K562 (cell line): ENCODE measurements at places on chromosomes 7 and 10.

GRCh38 chr7:105886776-105887175, 10.4 kb upstream of the ATXN7L1 start:
- no peak for DNase-seq

- no peak for DNase-seq
These were observed 45.7 kb downstream of the IMMP2L start for GRCh38 chr7:111516612-111517011.

DNA sequence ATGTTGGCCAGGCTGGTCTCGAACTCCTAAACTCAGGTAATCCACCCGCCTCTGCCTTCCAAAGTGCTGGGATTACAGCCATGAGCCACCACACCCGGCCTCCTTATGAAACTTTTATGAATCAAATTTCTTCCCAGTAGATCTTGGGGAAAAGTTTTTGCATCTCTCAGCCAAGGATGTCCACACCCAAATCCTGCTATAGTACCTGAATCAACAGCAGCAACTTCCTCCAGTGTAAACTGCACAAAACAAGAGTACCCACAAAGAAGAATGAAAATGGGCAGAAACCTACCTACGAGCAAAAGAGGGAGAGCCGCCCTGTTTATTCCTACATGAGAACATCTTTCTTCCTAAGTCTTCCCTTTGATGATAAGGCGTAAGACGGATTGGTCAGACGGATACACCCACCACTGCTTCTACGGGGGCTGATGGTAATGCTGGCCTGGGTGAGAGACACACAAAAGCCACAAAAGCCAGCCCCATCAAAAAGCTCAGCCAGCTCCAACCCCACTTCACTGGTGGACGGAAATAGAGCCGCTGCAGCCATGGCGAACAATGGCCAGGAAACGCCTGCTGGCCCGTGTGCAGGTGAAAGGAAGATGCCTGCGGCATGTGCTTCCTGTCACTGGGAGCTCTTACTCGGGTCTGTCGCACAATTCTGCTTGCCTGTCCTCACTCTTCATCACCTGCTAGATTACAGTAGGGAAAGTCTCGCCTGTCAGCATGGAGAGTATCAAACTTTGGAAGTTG, 10.4 kb downstream of the JCAD start:
- no peak for DNase-seq

DNA sequence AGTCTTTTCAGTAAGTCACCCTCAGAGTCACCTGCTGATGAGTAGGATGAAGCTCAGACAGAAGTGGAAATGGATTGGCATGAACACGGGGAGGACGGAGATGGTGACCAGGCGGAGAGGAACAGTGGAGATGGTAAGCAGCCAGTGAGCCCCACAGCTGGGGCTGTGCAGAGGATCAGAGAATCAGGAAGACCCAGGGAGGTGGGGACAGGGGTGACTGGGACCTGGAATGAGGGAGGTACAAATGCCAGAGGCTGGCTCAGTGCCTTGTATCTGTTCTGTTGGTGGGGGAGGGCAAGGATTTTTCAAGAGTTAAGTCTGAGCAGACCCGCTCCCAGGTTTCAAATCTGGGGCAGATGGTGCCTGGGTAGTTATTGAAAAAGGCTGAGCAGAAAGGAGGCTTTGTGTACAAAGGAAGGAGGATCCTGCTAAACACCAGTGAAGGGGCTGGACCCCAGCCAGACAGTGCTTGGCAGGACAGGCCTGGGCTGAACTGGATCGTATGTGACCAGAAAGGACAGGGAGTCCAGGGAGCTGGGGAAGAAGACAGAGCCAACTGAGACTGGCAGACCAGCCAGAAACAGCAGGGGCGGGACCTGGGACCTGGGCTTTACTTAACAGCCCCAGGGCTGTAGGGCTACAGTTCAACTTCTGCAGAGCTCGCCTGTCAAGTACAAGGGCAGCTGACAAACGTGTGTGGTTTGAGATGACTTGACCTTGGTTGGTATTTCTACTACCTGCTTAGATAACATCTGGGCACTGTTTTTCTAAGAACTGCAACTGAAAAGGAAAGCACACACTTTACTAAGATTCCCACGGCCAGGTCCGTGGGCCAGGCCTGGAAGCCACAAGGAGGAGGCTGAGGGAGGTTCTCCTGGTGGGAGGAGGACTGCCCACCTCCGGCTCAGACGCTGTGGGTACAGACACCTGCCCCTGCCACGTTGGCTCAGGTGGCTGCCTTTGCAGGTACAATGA, 13.2 kb upstream of the FRMPD2 start:
- no peak for DNase-seq

GRCh38 chr10:35635576-35635975, 6.5 kb downstream of the FZD8 start:
- peak; percentile 74 for DNase-seq

GRCh38 chr10:31314256-31315150, 4.5 kb upstream of the ZEB1 start:
- no peak for DNase-seq

DNA sequence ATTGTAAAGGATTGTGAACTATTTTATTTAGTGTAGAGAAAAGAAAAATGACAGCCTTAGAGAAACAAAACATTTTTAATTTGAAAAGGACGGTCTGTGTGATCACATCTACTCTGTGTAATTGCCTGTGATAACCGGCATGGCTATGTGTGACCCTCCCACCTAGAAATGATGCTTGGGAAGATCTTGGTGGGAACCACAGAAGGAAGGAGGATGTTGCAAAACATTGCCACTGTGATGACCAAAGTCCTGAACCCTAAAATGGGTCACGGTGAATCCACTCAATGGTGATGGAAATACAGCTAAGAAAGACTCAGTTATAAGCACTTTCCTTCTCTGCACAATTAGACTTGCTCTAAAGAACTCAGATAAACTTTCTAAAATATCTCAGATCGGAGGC, 221.3 kb upstream of the FRMD4A start:
- no peak for DNase-seq

- DNase-seq, result no peak
These were observed 89.4 kb downstream of the SH3PXD2A start for GRCh38 chr10:103765981-103766380.

DNA sequence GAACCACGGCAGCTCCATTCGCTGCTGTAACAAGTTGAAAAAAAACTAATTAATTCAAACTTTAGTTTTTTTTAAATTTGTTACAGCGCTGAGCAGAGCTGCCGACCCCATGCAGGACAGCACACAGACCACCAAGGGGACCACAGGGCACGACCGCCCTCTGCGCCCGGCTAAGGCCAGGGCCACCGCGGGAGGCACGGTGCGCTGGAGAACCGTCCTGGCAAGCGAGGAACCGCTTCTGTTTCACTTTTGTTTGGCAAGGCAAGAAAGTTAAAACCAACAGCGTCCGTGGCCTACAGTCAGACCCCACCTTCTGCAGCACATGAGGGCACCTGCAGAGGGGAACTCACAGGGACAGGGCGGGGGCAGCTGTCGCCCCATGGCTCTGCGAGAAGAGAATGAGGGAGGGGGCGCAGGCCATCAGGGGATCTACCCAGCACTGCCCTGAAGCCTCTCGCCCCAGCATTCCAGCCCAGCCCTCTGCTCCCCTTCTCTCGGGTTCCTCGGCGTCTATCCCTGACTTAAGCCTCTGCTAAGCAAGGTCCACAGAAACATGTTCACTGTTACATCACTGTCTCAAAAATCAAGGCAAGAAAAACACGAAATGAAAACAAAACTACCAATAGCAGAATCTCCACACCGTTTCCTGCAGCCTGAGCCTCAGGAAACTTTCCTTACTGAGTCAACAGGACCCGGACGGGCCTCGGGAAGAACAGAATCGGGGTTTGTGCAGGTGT, 204.4 kb downstream of the DIP2C start:
- no peak for DNase-seq

- no peak for DNase-seq
These were observed 199.2 kb downstream of the MBL2 start for GRCh38 chr10:52573347-52573746.

DNA sequence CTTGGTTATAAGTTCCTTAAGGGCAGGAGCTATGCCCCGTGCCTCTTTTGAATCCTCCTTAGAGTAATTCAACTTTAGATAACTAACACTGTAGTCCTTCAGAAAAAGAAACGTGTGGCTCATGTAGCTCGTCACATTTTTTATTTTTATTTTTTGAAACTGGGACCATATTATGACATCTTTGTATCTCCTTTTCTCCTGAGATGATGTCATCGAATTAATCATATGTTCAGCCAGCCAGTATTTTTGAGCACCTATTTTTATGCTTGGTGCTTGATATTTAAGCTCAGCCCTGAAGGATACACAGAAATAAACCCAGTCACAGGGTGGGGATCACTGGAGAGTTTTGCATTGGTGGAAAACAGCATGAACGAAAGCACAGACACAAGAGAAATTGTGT, 22.6 kb upstream of the CELF2 start:
- no peak for DNase-seq

GRCh38 chr7:118060692-118061091, 123.3 kb upstream of the LSM8 start:
- DNase-seq, result no peak

GRCh38 chr10:16439295-16439694, 2.5 kb downstream of the PTER start:
- DNase-seq, result no peak

DNA sequence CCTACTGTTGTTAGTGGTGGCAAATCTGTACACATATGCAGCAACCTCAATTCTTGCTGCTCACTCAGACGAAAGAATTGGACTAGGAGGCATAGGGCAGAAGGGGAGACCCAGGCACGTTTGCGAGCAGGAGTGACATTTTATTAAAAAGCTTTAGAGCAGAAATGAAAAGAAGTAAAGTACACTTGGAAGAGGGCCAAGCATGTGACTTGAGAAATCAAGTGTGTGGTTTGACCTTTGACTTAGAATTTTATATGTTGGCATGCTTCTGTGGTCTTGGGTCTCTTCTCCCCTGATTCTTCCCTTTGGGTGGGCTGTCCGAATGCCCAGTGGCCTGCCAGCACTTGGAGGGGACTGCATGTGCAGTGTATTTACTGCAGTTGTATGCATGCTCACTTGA, 205.5 kb upstream of the SEMA3D start:
- no peak for DNase-seq

DNA sequence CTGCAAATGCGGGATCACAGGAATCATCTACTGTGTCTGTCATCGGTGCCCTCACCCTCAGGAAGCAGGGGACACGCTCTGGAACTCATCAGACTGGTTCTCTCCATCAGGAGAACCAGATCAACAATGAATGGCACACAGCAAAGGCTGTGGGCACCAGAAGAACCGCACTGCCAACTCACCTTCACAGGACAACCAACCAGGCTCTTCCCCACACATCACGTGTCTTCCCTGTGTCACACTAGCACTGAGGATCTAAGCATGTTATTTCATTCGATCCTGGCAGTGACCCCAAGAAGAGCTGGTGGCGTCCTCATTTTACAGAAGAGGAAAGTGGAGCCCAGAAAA, 106.1 kb downstream of the TNS3 start:
- no peak for DNase-seq
